ENCODE measurements at places on chromosomes 5 and 9. TPM values are rescaled to one million over a fixed set of nuclear protein-coding genes. Genes with fewer than 3 reads are reported as not detected.

The KCNN2 gene
- 0.32 TPM for total RNA-seq

The PCDHGC4 gene
- 6.1 TPM for total RNA-seq

The DDX4 gene
- not detected for total RNA-seq

The EDIL3 gene
- 154 TPM for total RNA-seq

The CCNB1 gene
- 1.5 TPM for total RNA-seq

The WDR38 gene
- not detected for total RNA-seq

The SPTLC1 gene
- total RNA-seq = 48.1 TPM

The TERT gene
- total RNA-seq = not detected

The PCDHB11 gene
- 8.1 TPM for total RNA-seq

The CHSY3 gene
- 32.5 TPM for total RNA-seq

DNA sequence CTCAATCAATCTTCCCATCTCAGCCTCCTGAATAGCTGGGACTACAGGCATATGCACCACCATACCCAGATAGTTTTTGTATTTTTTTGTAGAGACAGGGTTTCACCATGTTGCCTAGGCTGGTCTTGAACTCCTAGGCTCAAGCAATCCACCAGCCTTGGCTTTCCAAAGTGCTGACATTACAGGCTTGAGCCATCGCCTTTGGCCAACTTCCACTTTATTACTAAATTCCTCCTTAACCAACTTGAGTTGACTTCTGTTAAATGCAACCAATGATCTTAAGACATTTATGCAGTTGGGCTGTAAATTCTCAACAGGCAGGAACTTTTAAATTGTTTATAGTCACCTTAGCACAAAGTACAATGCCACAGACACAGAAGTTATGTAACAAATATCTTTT is 2.8 kb downstream of the LARS1 start:
- no peaks in the 10 kb centered on the region for H3K27me3 ChIP-seq
- no peak for DNase-seq
- no peak overlapping the region for H3K27ac ChIP-seq

DNA sequence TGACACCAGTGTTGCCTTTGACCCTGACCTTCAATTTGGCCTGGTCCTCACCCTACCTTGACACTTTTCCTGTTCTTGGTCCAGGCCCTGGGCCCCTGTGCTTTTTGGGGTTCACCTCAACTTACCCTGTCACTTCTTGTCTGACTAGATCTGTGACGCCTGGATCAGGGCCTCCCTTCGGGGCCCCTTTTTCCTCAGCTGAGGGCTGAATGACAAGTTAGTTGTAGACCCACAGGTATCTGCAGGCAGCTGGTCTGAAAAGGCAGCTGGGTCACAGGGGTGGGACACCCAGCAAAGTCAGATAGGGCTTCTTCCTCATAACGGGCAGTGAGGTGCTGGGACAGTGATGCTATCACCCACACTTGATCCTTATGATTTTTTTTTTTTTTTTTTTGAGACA is 10.0 kb upstream of the MYORG start:
- no peak overlapping the region for H3K27ac ChIP-seq
- no peaks in the 10 kb centered on the region for H3K4me1 ChIP-seq
- no peak for DNase-seq
- H3K36me3 ChIP-seq = no peaks in the 10 kb centered on the region
- no peak overlapping the region for H3K4me3 ChIP-seq

DNA sequence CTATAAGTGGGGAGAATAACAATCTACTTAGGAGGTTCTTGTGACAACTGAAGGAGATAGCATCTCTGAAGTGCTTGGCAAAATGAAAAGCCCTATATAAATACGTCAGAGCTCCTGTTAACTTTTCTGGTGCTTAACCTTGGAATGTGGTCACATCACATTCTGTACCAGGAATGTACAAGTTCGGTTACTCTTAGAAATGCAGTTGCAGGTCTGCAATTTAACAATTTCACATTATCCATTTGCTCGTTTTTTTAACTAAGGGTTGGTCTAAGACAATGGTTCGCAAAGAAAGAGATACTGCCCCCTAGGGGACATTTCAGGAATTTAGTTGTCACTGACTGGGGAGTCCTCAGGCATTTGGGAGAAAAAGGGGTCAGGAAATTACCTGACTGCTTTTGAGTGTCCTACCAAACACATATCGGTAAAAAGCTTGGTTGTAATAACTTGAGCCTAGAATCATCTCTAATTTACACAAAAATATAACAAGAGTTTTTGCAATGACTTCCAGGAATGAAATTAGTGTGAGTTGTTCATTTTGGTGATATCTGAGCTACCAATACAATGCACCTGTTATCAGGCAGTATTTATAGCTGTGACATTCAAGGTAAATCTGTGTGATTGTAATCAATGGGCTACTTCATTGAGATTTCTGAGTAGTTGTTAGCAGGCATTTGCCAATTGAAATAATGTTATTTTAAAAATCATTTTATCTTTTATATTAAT is 5.4 kb upstream of the HBEGF start:
- DNase-seq = no peak
- no peak overlapping the region for H3K27ac ChIP-seq
- H3K27me3 ChIP-seq = no peaks in the 10 kb centered on the region
- no peak overlapping the region for H3K4me3 ChIP-seq

GRCh38 chr5:177233802-177234201 is 69.7 kb downstream of the RAB24 start:
- DNase-seq = no peak
- H3K36me3 ChIP-seq = peaks cover 3% of the 10 kb centered on the region
- peaks cover 2% of the 10 kb centered on the region for H3K4me1 ChIP-seq
- H3K4me3 ChIP-seq = no peak overlapping the region

DNA sequence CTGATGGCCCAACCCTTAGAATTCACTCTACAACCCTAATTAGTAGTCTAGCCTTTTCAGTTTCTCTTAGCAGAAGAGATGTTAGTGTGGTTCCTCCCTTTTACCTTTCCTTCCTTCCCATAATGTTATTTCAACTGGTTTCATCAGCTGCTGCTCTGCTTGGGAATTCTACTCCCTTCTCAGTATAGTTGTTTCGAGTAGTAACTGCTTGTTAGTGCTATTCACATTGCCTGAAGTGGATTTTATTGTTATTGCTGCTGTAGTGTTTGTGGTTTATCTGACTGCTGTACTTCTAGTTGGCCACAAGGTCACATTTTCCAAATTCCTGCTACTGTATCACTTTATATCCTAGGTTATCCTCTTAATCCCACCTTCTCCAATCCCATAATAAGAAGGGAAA is 29.7 kb downstream of the SMIM15 start:
- H3K27me3 ChIP-seq = no peaks in the 10 kb centered on the region
- H3K4me1 ChIP-seq = no peaks in the 10 kb centered on the region
- DNase-seq = no peak
- H3K27ac ChIP-seq = no peak overlapping the region
- no peaks in the 10 kb centered on the region for H3K36me3 ChIP-seq

DNA sequence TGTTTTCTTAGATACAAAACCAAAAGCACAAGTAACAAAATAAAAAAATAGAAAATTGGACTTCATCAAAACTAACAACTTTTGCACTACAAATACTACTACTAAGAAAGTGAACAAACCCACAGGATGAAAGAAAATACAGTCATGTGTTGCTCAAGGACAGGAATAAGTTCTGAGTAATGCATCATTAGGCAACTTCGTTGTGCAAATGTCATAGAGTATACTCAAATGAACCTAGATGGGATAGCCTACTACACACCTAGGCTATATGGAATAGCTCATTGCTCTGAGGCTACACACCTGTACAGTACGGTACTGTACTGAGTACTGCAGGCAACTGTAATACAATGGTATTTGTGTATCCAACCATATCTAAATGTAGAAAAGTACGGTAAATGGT is 88.3 kb downstream of the RAPGEF1 start:
- no peak overlapping the region for H3K27ac ChIP-seq
- no peak overlapping the region for H3K4me3 ChIP-seq
- H3K36me3 ChIP-seq = no peaks in the 10 kb centered on the region
- no peaks in the 10 kb centered on the region for H3K4me1 ChIP-seq
- no peaks in the 10 kb centered on the region for H3K27me3 ChIP-seq
- no peak for DNase-seq

DNA sequence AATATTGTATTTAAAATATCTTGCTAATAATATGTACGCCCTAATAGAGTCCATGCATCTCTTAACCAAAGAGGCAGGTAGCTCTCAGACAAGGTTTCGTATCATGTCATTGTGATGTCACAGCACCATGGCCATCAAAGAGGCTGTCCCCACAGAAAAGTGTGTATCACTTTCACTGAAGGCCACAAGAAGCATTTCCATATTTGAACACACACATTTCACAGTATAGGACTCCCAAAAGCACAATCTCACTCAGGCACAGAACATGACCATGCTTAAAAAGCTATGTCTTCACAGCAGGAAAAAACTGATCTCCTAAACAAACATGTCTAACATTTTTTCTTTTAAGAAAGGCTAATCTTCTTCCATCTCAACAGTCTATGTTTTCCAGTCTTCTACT is 133.8 kb downstream of the DENND1A start:
- no peak overlapping the region for H3K4me3 ChIP-seq
- H3K27ac ChIP-seq = no peak overlapping the region
- H3K36me3 ChIP-seq = no peaks in the 10 kb centered on the region
- DNase-seq = no peak
- no peaks in the 10 kb centered on the region for H3K27me3 ChIP-seq

DNA sequence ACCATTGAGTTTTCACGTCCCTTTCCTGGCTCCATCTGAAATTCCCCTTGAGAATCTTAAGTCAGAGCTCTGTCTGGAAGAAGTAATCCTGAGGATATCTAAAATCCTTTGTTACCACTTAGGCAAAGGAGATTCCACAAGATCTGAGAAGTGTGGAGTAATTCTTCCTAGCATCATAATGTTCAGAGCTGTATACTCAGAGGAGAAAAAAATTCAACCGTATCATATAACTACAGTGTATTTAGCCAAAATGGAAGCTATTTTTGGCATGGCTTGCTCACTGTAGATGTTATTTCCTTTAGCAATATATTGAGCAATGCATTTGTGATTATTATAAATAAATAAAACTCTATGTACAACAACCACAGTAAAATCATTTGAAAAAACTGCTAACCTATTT is 1858.4 kb downstream of the EFNA5 start:
- H3K27ac ChIP-seq = no peak overlapping the region
- no peaks in the 10 kb centered on the region for H3K36me3 ChIP-seq
- H3K4me1 ChIP-seq = no peaks in the 10 kb centered on the region
- H3K4me3 ChIP-seq = no peak overlapping the region
- DNase-seq = no peak
- H3K27me3 ChIP-seq = no peaks in the 10 kb centered on the region

GRCh38 chr9:35271637-35272036 is 109.8 kb downstream of the UNC13B start:
- no peaks in the 10 kb centered on the region for H3K27me3 ChIP-seq
- H3K27ac ChIP-seq = no peak overlapping the region
- no peak overlapping the region for H3K4me3 ChIP-seq
- DNase-seq = no peak

GRCh38 chr5:175590471-175590881 is 67.4 kb upstream of the HRH2 start:
- no peaks in the 10 kb centered on the region for H3K36me3 ChIP-seq
- H3K4me1 ChIP-seq = no peaks in the 10 kb centered on the region
- no peaks in the 10 kb centered on the region for H3K27me3 ChIP-seq

- H3K27ac ChIP-seq = no peak overlapping the region
- H3K27me3 ChIP-seq = no peaks in the 10 kb centered on the region
- DNase-seq = peak; percentile 24
- H3K4me1 ChIP-seq = no peaks in the 10 kb centered on the region
- H3K4me3 ChIP-seq = no peak overlapping the region
- no peaks in the 10 kb centered on the region for H3K36me3 ChIP-seq
These were observed 25.1 kb downstream of the PAEP start for GRCh38 chr9:135586601-135587109.

GRCh38 chr5:169009123-169009522 is 291.8 kb downstream of the SLIT3 start:
- no peak overlapping the region for H3K4me3 ChIP-seq
- H3K36me3 ChIP-seq = no peaks in the 10 kb centered on the region
- H3K27me3 ChIP-seq = no peaks in the 10 kb centered on the region
- no peak overlapping the region for H3K27ac ChIP-seq
- no peak for DNase-seq

DNA sequence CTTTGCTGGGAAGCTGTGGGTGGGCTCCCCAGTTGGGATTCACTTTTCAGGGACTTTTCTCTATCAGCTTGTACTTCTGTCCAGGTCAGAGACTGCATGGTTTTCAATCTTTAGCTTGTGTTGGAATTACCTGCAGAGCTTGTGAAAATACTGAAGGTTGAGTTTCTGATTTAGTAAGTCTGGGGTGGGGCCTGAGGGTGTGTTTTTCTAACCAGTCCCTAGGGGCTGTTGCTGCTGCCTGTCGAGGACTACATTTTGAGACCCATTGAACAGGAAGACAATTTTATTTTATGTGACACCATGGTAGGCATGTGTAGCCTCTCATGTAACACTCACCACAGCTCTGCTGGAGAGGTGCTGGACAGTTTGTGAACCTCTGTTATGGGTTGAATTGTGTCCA is 14.7 kb upstream of the MLANA start:
- no peaks in the 10 kb centered on the region for H3K27me3 ChIP-seq
- no peak for DNase-seq
- no peak overlapping the region for H3K27ac ChIP-seq
- no peak overlapping the region for H3K4me3 ChIP-seq
- H3K4me1 ChIP-seq = no peaks in the 10 kb centered on the region

- H3K27me3 ChIP-seq = no peaks in the 10 kb centered on the region
- H3K36me3 ChIP-seq = no peaks in the 10 kb centered on the region
- DNase-seq = peak; percentile 90
- no peaks in the 10 kb centered on the region for H3K4me1 ChIP-seq
These were observed 78.9 kb upstream of the RPS23 start for GRCh38 chr5:82356808-82357671.

- H3K4me1 ChIP-seq = no peaks in the 10 kb centered on the region
- no peaks in the 10 kb centered on the region for H3K27me3 ChIP-seq
- H3K36me3 ChIP-seq = no peaks in the 10 kb centered on the region
- DNase-seq = no peak
- H3K27ac ChIP-seq = no peak overlapping the region
These were observed 2124.9 kb downstream of the MAT2B start for GRCh38 chr5:165630261-165630778.

DNA sequence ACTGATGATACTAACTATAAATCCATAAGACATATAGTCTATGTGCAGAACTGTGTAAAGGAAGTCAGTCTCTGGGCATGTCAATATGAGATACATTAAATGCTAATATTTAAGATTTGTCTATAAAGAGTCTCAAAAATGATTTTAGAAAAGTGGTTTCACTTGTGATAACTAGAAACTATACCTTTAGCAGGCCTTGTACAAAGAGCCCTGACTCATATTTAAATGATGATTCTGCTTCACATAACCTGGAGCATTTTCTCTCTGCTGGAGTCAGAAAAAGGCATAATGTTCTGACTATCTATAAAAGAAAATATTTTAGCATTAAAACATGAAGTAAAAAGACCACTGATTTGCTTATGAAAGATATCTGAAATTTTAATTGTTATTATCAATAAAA is 15.0 kb downstream of the C9orf72 start:
- H3K27ac ChIP-seq = no peak overlapping the region
- no peak overlapping the region for H3K4me3 ChIP-seq
- no peaks in the 10 kb centered on the region for H3K4me1 ChIP-seq
- H3K27me3 ChIP-seq = no peaks in the 10 kb centered on the region
- peaks cover 2% of the 10 kb centered on the region for H3K36me3 ChIP-seq
